ENCODE measurements at places on chromosomes 4 and X.

GRCh38 chr4:100849319-100849718, 331.5 kb upstream of the EMCN start:
- no peak for DNase-seq

DNA sequence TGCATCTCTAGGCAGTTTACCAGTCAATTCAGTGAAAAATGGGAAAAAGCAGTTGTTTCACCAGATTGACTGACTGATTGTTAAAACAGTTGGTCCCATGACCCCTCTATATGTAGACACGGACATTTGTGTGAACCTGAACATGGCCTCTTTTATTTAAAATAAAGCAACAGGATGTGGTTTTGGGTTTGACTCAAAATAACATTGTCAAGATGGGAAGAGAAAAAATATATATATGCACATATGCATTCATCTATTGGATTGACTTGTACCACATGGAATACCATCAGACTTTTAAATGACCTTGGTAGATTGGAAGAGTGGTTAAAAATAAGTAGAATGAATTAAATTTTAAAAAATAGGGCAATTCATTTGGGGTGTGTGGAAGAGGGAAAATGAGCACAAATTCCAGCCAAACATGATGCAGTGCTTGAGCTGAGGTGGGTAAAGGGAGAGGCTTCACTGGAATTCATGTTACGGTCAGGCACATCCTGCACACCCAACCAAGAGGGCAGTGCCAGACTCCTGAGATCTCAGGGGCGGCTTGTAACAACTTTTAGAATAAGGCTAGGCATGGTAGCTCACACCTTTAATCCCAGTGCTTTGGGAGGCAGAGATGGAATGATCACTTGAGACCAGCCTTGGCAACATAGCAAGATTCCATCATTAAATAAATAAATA, 560.7 kb upstream of the TENM3 start:
- no peak for DNase-seq

DNA sequence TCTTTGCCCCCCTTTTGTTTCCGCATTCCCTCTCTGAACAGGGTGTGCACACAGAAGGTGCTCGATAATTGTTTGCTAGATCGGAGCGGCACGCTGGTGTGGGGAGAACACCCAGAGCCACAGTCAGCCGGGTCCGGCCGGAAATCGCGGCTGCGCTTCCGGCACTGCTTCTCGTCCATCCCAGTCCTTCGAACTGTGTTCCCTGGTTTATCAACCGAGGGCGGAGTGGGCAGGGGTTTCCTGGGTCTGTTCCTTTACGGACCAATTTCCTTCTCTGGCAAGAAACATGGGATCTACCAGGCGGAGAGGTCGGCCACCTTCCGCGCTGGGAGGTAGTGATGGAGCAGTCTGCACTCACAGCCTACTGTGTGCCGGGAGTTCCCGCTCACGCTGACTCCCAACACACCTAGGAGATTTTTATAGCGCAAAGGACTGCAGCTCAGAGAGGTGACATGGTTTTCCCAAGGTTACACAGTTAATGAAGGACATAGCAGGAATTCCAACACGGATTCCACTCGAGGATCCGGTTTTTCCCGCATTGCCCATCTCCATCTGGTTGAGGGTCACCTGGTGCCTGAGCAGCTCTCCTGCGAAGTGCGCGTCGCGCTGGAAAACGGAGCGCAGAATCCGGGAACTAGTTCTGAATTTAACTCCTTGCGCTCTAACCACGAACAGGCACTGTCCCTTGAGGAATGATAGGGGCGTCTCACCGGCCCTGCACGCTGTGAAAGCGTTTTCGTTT, 6.8 kb downstream of the MSX1 start:
- no peak for DNase-seq

DNA sequence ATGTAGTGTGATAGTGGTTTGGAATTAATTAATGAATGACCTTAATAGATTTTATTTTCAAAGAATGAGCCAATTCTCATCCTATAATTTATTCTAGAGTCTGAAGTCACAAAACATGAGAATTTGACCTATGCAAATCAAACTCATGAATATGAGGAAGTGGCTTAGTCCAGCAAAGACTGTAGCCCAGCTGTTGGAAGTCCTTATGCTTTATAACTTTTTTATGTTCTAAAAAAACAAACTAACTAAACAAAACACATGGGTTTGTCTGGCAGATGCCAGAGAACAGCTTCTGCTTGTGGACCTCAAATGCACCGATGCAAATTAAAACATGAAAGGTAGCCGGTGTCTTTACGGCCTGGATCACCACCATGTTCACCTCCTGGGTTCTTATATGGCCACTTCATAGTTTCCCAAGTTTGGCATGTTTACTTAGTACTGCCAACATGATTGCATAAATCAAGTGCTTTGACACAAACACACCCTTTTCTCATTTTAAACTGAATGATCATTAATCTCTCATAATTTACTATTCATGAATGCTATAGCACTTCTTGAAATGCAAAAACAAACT, 277.4 kb downstream of the PAPSS1 start:
- no peak for DNase-seq

DNA sequence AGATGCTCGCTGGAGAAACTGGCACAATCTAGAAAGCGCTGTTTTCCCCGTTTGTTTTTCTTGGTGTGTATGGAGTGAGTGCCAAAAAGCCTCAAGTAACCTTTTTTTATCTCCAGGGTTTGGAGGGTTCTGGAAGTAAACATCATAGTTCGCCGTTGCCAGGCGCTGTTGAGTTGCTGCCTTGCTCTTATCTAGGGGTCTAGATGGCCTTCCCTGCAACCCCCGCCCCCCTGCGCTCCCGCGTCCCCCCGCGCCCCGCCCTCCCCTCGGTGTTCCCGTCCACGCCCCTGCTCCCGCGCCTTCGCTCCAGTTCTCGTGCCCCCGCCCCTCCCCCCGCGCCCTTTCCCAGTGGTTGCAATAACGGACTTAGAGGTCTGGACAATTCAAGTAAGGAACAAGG, 555 bp upstream of the GCNA start:
- DNase-seq: no peak

- no peak for DNase-seq
Observed at GRCh38 chr4:648579-649292, 23.4 kb downstream of the PDE6B start.

DNA sequence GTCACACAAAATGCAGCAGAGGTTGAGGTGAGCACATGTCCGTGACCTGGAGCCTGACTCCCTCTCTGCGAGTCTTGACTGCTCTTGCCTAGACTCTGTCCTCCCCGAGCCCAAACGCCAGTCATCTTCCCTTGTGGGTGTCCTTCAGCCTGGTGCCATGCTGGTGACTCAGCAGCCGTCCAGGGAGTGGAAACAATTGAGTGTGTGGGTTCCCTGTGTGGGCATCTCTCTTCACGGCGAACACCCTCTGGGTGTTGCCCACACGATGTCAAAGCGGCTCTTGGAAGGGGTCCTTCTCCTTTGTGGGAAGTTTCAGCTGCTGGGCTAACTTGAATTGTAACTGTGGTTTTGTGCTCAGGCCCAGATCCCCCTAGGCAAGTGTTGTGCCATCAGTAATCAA, 17.5 kb upstream of the MSANTD1 start:
- no peak for DNase-seq

- no peak for DNase-seq
Observed at GRCh38 chr4:114839986-114840385, 241.4 kb downstream of the UGT8 start.

DNA sequence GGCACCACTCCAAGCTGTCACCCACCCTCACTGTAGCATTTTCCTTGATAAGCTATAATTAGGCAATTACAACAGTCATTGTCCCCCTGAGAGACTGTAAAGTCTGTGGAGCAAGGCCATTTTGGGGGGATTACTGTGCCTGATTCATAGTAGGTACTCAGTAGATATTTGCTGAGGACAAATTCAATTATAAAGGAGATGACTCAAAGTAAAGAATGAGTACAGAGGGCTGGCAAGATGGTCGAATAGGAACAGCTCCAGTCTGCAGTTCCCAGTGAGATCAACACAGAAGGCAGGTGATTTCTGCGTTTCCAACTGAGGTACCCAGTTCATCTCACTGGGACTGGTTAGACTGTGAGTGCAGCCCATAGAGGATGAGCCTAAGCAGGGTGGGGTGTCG, 42.0 kb downstream of the MAOB start:
- DNase-seq: no peak

GRCh38 chr4:113094802-113095201, 45.3 kb downstream of the ANK2 start:
- DNase-seq: no peak

DNA sequence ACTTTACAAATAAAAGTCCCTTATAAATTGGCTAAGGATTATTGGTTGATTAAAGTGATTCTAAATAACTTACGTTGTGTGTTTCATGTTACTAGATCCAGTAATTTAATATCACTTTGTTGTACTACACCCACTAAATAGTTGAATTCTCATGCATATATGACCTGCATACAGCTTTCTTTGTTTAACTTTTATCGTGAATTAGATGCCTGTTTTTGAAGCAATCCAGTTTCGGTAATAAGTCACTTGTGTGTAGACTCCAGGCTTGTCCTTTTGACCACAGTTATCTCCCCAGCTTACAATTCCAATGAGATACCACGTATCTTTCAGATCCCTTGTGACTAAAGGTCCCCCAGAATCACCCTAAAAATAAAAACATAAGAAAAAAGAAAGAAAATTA, 27.3 kb upstream of the TMPRSS11D start:
- DNase-seq: no peak

DNA sequence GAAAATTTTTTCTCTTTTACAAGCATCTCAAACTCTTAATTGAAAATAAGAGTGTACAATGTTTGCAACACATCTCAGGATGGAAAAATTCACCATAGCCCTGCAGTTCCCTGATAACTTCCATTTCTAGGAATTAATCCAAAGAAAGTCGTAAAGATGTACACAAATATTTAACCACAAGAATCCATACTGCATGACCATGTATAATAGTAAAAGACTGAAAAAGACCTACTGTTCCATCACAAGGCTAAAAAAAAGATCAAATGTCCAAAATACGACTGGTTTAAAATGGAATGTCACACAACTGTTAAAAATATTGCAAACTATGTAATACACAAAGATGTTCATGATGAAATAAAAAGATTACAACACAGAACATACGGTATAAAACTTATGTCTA, 32.1 kb downstream of the HUWE1 start:
- DNase-seq: no peak

- DNase-seq: no peak
Observed at GRCh38 chrX:131332331-131332730, 43.2 kb upstream of the IGSF1 start.

DNA sequence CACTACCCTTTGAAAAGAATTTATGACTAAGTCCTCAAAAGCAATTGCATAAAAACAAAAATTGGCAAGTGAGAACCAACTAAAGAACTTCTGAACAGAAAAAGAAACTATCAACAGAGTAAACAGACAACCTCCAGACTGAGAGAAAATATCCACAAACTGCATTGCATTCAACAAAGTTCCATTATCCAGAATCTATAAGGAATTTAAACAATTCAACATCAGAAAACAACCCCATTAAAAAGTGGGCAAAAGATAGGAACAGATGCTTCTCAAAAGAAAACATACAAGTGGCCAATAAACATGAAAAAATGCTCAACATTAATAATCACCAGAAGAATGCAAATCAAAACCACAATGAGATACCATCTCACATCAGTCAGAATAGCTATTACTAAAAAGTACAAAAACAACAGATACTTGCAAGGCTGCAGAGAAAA, 130.2 kb downstream of the GASK1B start:
- no peak for DNase-seq

DNA sequence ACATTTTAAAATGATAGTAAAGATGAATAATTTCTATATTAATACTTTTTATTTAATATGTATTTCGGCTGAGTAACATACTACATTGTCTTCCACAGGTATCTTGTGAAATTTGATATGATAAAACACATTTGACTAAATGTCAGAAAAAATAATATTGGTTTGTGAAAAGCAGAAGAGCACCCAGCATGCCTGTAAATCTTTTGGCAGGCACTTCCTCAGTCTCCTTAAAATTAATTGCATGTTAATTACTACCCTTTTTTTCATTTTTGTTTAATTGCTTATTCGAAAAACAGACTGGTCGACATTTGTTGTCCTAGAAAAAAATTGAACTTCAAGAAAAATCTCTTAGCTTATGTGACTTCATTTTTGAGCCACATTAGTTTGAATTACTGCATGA, 40.6 kb downstream of the CLCN3 start:
- no peak for DNase-seq

DNA sequence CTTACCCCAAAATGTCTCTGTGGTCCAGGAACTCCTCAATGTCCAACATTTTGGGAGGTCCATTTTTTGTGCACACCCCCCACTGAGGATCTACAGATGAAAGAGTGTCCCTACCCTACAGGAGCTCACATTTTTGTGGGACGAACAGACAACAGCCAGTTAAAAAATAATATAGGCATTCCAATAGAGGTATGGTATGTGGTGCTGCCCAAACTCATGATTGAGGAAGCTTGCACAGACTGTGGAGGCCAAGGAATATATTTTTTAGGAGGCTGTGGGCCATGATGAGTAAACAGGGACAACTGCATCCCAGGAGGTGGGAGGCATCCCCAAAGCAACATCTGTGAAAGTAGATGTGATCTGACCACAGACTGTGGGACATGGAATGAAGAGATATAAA, 181.0 kb upstream of the HCCS start:
- no peak for DNase-seq

- no peak for DNase-seq
Observed at GRCh38 chr4:83297548-83298260, 13.1 kb upstream of the COQ2 start.

DNA sequence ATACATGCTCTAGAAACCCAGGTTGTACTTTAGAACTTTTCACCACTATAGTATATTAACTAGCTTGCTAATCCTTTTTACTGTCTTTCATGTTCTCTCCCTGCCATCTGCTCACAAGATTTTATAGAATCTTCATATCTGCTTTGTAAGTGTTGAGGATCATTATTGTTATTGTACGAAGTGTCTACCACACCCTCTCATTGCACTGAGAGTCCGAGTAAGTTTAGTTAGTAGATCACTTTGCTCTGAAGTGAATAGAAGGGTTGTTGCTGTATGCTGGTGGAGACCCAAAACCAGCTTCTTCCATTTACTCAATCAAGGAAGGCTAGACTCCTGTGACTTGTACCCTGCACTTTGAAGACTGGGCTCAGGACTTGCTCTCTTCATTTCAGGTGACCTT, 17.1 kb downstream of the GAB1 start:
- DNase-seq: no peak

DNA sequence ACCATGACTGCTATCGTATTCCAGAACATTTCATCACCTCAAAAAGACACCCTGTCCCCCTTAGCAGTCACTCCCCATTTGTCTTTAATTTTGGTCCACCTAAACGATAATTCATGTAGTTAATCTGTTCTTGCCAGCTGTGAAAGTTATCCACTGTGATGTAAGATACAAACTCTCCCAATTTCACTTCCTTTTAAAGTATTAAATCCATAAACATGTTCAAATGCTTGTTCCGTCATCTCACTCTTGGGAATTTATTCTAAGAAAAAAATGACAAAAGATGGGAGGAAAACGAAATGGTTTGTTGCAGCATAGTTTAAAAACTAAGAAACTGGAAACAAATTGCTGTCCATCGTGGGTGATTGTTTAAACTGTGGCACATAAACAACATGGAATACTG, 53.7 kb upstream of the IRF2 start:
- DNase-seq: no peak
